ENCODE measurements at places on chromosomes 16 and 17.
A peak's percentile ranks its signal among the peaks of the same experiment; 100 is the strongest.

GRCh38 chr16:10552998-10553491 is 27.4 kb downstream of the EMP2 start:
- DNase-seq: no peak

GRCh38 chr16:81767987-81768592 is 11.0 kb upstream of the PLCG2 start:
- no peak for DNase-seq

DNA sequence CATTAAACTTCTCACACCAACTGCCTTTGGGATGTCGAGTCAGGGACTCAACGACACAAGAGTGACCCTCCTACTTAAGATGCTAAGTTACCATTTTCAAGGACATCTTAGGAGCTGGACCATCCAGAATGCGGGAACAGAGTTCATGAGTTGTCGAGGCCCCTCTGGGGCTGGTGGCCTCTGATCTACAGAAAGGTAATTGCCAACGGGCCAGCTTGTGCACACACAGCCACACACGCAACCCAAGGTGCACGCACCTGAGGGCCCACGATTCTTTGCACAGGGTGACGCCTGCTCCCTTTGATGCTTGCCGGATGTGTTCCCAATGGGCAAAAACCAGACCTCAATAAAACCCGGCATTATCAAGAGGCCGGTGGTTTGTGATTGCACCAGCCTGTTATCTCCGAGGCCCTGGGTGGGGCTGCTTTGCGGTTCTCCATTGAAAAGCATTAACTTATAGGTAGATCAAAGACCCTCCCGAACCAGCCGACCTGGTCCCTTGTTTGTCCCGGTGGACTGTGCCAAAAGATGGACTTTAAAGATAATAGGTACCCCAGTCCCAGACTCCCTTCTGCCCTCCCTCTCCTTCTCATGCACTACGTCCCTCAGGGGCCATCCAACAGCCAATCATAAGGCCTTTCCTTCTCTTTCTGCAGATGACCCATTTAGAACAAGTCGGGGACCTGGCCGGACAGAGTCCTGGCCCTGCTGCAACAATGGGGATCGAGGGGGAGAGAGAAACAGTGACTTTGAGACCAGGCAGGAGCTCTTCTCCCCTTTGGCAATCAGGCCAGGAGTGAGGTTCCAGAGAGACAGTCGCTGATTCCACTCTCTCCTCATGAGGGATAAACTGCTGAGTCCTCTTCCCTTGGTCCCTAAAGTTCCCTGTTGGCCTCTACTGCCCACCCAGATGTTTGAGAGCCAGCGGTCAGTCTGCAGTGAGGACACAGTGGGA is 292.5 kb downstream of the SOX9 start:
- no peak for DNase-seq

GRCh38 chr17:48791128-48792032 is 25.6 kb downstream of the TTLL6 start:
- peak; percentile 68 for DNase-seq

GRCh38 chr17:57266902-57267311 is 10.6 kb downstream of the MSI2 start:
- DNase-seq: no peak

DNA sequence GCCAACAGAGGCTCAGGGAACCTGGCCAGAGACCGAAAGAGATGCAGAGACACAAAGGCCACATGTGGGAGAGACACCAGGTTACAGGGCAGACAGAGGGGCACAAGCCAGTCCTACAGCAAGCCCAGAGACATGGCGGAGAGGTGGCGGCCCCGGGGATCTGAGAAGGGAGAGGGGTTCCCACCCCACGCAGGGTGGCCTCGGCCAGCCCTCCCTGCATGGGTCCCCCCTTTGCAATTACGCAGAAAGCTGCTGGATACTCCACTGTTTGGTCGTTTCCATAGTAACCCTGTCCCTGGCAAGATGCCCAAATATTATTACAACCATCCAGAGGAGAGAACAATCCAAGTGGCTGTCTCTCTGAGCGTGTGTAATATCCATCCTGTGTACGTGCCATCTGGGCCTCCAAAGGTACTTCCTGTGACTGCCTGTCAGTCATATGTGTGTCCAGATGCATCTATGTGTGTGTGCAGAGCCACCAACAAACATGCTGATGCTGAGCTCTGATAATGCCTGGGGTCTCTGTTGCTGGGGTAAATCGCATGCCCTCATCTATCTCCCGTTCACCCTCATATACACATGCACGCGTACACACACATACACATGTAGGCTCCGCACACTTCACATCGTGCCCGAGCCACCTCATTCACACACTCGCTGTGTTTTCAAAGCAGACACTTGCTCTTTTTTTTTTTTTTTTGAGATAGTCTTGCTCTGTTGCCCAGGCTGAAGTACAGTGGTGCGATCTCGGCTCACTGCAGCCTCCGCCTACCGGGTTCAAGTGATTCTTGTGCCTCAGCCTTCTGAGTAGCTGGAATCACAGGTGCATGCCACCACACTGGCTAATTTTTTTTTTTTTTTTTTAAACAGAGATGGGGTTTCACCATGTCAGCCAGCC is 5.5 kb downstream of the PCGF2 start:
- DNase-seq: no peak

DNA sequence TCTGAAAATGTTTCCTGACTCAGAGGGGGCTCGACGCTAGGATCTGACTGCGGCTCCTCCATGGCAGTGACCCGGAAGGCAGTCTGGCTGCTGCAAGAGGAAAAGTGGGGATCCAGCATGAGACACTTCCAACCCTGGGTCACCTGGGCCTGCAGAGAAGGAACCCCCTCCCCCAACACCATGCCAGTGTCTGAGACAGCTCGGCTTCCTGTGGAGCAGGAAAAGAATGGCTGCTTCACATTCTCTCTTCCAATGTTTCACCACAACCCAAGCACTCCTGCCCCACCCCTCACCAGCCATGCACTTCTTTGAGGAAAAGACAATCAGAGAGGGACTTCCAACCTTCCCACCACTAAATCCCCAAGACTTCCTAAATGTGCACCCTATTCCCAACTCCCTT is 10.8 kb downstream of the TP53 start:
- DNase-seq: no peak

GRCh38 chr17:60154616-60155426 is 5.0 kb downstream of the CA4 start:
- DNase-seq: no peak

DNA sequence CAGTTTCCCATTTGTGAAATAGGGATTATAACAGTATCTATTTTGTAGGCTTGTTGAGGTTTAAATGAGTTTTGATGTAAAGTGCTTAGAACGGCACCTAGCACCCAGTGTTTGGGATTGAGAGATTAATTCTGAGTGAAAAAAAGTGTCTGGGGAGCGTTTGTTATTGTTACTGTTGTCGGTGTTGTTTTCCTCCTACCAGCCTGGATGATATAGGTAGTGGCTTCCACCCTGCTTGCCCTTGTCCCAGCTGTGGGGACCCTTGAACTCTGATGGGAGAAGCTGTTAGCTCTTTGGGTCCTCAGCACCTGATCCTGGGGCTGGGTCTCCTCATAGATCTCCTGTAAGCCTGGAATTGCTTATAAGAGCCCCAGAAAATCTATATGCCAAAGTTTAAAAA is 4.9 kb downstream of the FMNL1 start:
- no peak for DNase-seq

DNA sequence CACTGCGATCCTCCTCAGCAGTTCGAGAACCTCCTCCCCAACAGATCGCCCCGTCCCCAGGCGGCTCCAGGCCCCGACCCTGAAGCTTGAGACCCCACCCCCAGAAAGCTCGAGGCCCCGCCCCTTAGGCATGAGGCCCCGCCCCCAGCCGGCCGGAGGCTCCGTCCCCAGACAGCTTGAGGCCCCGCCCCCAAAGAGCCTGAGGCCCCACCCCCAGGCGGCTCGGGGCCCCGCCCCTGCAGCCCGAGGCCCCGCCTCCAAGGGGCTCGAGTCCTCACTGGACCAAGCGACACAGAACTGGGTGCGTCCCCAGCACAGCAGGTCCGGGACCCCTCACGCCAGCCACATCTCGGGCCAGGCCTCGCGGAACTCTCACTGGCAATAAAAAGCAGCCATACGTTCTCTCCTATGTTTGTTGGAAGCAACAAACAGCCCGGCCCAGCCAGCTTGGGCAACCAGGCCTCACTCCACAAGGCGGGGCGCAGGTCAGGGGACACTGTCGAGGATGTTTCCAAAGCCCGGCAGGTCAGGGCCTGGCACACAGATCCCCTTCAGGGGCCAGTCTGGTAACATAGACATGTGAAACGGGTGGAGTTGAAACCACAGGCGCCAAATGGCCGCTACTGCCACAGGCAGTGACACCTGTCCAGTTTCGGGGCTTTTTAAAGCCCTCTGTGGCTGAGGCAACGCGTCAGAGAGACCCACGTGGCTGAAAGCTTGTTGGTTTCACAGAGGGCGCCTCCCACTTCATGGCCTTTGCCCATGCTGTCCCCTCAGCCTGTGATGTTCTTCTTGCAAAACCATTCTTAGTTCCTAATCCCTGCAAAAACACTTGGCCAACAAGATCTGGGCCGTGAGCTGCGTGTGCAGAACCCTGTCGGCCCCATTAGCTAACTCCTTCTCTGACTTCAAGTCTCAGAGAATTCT is 224.2 kb downstream of the PARN start:
- no peak for DNase-seq

Data from HS-27A (cell line).